ENCODE measurements at places on chromosomes 16 and 17.

GRCh38 chr17:60390925-60391470, 935 bp downstream of the USP32 start:
- DNase-seq: peak; percentile 44

DNA sequence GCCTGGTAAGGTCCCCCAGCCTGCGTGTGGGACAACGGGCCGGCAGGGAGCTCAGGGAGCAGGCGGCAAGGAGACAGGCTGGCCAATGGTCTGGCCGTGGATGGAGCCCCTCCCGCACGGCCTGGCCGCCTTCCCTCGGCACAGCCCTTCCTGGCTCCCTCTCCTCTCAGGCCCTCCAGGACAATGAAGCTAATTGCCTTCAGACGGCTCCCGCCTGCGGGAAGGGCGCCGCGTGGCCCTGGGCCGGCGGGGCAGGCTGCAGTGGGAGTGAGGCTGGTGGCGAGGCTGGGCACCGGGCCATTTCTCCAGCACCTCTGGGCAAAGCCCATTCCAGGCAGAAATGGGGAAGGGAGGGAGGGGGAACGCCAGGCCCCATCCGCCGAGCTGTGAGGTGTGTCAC, 50.9 kb downstream of the ENGASE start:
- no peak for DNase-seq

DNA sequence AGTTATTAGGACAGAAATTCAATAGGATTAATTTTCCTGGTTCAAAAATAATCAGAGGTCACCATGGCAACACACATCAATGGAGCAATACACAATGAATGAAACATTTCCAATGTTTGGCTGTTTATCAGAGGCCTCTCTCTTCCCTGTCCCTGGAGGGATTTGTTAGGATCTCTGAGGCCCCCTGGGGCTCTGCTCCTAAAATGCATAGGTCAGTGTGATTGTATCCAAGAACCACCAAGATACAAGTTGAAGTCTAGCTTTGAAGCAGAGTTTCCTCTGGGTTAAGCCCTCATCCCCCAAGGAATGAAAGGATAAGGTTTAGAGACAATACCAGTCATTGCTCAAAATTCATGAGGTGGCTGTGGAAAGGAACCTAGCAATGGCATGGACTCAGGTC, 561.2 kb upstream of the C16orf82 start:
- DNase-seq: no peak

DNA sequence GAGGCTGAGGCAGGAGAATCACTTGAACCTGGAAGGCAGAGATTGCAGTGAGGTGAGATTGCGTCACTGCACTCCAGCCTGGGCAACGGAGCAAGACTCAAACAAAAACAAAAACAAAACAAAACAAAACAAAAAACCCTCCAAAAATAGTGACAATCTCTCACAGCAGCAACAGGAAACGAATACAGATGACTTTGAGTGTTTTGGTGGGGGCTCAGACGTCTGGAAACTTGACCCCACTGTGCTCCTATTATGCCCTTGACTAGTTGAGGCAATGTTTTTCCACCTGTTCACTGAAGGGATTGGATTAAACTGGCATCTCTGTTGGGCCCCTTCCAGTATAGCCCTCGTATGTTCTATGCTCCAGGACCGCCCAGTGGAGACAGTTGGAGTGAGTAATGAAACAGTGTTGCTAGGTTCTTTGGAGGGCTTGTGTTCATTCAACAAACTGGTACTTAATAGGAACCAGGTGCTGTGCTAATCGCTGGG, 167.0 kb downstream of the UTP18 start:
- no peak for DNase-seq

- DNase-seq: no peak
Measured at GRCh38 chr16:87878704-87879103, 9.4 kb upstream of the SLC7A5 start.

DNA sequence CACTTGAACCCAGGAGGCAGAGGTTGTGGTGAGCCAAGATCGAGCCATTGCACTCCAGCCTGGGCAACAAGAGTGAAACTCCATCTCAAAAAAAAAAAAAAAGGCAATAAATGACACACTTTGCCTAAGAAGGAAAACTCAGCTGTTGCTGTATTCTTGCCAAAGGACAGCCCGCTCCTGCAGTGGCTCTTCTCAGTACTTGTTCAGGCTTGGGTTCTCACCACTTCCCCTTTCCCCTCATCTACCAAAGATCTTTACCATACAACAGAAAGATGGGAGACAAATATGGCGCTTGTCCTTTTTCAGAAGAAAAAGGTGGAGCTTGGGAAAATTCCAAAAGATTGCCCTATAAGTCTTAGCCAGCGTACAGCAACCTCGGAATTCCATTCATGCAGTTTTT, 58.5 kb downstream of the MYH13 start:
- no peak for DNase-seq

GRCh38 chr17:50638966-50639713, 4.5 kb downstream of the ABCC3 start:
- DNase-seq: no peak

- no peak for DNase-seq
Measured at GRCh38 chr17:50462446-50462845, 6.2 kb downstream of the CHAD start.

DNA sequence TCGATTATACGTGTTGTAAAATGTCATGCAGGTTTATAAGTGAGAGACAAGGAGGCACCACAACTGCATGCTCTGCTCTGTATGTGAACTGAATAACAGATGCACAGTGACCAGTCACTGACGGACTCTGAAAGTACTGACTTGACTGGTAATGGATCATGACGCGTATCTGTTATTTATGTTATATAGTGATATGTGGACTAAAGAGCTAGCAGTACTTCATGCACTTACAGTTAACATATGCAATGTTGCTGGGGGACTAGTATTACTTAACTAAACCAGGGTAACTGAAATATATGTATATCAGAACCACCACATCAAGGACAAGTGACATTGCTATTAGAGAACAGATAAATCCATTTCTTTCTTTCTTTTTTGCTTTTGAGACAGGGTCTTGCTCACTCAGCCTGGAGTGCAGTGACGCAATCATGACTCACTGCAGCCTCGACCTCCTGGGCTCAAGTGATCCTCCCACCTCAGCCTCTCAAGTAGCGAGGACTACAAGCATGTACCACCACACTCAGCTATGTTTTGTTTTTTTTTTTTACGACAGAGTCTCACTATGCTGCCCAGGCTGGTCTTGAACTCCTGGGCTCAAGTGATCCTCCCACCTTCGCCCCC, 17.2 kb downstream of the COIL start:
- no peak for DNase-seq

DNA sequence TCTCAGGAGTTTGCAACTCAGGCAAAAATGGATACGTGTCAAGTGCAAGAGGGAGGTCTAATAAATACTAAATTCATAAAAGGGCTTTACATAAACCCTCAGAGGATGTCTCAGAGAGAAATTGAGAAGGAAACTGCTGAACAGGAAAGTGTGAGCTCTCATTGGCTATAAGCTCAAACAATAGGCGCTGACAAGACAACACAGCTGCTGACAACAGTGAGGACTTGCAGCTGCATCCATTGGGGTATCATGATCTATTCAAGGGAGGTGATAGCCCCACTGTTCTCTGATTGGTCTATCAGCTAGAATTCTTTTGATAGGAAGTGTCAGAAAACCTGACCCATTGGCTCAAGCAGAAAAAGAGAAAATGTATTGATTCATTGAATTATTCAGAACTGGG, 187.2 kb downstream of the CBLN1 start:
- DNase-seq: no peak

GRCh38 chr16:77273-77806, 685 bp upstream of the MPG start:
- DNase-seq: peak; percentile 83

GRCh38 chr16:89026121-89026612, 49.2 kb upstream of the CBFA2T3 start:
- DNase-seq: no peak

DNA sequence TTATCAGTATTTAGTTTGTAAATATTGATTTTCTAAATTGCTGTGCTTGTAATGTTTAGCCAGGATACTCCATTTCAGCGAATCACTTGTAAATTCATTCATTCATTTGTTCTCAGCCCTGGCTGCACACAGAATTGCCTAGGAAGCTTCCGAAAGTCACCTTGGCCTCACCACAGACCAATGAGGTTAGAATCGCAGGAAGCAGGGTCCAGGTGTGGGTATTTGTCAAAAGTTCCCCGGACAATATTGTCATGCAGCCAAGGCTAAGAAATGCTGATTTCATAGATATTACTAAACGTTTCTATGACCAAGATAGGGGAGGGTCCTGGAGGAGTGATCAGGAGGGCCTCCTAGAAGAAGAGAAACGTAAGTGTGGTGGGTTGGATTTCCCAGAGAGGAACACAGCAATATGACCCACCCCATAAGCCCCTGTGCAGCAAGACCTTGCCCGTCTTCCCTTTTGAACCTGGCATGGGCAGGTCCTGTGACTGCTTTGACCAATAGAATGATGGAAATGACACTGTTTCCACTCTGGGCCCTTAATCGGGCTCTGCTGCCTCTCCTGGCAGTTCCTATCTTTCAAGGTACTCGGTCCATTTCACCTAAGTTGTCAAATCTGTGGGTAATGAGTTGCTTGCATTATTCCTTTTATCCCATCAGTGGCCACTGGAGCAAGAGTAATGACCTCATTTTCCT, 238.7 kb downstream of the FOXL1 start:
- DNase-seq: no peak

DNA sequence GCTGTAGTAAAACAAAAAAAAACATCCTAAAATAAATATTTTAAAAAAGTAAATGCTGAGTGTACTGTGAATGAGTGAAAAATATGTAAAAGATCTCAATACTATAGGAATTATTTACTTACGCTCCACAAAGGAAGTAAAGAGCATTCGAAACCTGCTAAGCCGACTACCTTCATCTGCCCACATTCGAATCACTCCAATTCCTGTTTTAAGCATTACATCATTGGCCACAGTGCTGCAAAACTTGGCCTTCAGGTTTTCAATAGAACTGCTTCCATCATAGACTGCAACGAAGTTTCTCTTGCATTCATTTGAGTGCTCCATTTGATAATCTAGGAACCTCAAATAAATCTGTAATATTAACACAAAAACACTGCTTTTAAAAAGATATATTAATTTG, 34.4 kb downstream of the NETO2 start:
- DNase-seq: no peak

GRCh38 chr16:20391045-20391444, 13.5 kb downstream of the PDILT start:
- DNase-seq: no peak

- DNase-seq: no peak
Measured at GRCh38 chr16:116015-116414, 22.5 kb downstream of the NPRL3 start.

- peak; percentile 86 for DNase-seq
Measured at GRCh38 chr16:57609541-57610401, 18.7 kb upstream of the ADGRG1 start.

- DNase-seq: peak; percentile 78
Measured at GRCh38 chr16:31107465-31107867, 720 bp upstream of the BCKDK start.

GRCh38 chr17:69716556-69716955, 302.1 kb downstream of the MAP2K6 start:
- no peak for DNase-seq

- no peak for DNase-seq
Measured at GRCh38 chr16:57271867-57272495, 12.5 kb downstream of the PLLP start.

DNA sequence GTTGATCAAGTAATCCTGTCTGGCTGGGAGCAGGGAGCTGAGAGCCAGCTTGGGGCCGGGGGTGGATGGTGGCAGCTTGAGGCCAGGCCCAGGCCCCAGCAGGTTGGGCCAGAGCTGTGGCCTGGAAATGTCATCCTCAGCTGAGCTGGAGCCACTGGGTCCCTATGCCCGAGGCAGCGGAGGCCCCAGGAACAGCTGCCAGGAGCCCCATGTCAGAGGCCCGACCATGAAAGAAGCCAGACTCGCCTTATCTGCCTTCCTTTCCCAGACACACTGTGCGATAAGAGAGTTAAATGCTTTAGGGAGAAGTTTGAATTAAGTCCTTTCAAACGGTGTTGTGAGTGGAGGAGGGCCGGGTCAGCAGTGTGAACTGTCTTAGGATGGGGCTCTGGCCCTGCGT, 3.5 kb downstream of the SMTNL2 start:
- DNase-seq: no peak

DNA sequence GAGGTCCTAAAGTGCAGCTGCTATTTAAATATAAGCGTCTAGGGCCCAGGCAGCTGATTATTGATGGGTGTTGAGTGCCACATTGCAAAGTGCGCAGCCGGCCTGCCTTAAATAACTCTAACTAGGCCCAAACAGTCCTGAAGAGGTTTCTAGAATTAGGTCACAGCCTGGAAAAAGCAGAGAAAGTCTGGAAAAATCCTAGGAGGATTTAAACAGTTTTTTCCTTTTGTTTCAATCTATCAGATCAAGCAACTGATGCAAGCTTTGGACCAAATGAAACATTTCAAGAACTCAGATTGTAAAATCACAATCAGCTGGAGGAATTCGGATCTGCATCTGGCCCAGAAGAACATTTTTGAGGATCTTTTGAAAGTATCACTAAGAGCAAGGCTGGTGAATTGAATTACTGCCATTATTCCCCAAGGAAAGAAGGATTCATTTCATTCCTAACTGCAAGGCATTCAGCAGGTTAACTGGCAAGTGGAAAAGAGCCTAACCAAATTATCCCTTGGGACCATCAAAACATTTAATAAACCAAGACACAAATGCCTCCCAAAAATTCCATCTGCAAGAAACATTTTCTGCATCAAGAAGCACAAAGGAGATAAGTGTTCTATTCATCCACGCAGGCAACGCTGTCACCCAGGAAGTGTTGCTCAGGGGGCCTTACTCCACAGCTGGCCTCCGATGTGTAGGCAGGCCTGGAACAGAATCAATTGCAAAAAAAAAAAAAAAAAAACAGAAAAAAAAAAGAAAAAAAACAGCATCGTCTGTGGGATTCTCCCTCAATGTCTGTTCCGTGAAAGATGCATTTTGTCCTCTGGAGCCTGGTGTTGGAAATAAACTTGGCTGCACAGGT, 46.1 kb downstream of the IRX3 start:
- no peak for DNase-seq

Data from GM13976 (cell line).